ENCODE measurements at places on chromosomes 11 and 22.

- no peak for DNase-seq
These were observed 292.6 kb downstream of the NTM start for GRCh38 chr11:131662993-131663392.

GRCh38 chr11:112658431-112658878 is 302.8 kb upstream of the NCAM1 start:
- no peak for DNase-seq

GRCh38 chr22:39458444-39459083 is 1.8 kb downstream of the MGAT3 start:
- no peak for DNase-seq

DNA sequence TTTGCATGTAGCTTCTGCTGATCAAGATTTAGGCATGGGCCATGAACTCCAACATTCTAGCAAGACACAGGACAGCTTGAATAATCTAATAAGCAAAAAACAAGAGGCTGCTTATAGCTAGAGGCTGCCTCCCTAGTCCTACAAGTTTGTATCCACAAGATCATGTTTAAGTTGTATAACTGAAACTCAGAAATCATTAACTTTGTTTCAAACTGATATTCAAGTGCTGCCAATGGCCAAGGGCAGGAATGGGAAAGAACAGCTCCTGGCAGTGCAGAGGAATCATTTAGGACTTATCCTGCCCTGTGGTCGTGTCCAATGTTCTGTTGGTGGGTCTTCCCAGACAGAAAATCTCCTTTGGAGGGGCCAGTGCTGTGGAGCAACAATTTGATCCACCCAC is 209.6 kb upstream of the DDI1 start:
- DNase-seq, result no peak

- no peak for DNase-seq
These were observed 4.7 kb upstream of the RANBP1 start for GRCh38 chr22:20111045-20111688.

DNA sequence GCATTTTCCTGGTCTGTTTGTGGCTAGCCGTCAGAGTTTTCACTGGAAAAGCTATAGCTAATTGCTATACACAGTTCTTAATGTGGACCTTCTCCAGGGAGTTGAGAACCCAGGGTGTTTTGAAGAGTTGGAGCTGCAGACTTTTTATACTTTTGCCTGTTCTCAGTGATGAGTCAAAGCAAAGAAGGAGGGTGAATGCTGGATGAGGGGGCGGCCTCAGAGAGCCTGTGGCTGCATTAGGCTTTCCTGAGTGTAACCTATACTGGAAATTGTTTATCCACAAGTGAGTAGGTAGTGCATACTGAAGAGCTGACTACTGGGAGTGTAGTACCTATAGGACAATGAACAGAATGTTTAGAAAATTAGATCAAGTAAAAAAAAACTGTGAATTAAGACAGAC is 79.7 kb upstream of the HORMAD2 start:
- DNase-seq, result no peak

- no peak for DNase-seq
These were observed 1.6 kb upstream of the P2RY2 start for GRCh38 chr11:73216465-73216864.

GRCh38 chr11:11931461-11932055 is 76.9 kb downstream of the DKK3 start:
- DNase-seq, result no peak

DNA sequence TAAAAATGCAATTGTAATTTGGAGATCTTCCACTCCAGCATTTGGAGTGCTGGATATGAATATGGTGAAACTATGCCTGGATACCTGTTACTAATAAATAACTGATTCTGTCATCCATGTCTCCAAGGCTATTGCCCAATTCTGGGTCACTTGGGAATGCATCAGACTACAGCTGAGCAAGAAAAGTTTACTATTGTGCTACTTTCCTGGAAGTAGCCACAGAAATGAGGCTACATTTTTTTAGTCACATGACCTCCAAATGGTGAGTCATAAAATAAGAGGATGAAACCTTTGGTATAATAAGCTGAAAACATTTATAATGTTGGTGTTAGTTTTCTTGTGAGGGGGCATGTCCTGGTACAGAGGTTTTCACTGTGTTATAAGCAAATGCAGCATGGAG is 44.4 kb downstream of the DCDC1 start:
- no peak for DNase-seq

GRCh38 chr22:50105208-50106100 is 15.6 kb downstream of the MOV10L1 start:
- DNase-seq, result no peak

DNA sequence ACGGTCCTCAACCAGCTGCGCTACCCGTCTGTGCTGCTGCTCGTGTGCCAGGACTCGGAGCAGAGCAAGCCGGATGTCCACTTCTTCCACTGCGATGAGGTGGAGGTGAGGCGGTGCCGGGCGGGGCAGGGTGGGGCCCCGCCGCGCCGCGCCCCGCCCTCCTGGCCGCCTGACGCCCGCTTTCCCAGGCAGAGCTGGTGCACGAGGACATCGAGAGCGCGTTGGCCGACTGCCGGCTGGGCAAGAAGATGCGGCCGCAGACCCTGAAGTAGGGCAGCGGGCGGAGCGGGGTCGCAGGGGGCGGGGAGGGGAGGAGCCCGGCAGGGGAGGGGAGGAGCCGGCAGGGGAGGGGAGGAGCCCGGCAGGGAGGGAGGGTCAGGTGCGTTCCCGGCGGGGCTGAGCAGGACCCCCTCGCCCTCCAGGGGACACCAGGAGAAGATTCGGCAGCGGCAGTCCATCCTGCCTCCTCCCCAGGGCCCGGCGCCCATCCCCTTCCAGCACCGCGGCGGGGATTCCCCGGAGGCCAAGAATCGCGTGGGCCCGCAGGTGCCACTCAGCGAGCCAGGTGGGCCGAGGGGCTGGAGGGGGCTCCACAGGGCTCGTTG is 14.7 kb downstream of the EPS8L2 start:
- DNase-seq, result no peak

DNA sequence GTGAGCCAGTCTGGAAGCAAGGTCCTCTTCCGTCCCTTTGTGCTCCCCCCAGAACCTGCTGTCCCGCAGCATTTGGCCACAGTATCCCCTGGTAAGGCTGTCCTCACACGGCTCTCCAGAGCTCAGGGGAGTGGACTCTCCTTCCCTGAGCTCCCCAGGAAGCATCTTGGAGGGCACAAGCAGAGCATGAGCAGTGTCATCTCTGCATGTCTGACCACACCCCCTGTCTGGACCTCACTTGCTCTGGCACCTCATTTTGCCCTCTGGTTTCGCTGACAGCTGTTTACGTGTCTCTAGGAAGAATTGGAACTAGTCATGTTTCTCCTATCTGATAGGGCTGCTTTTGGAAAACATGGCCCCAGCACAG is 15.5 kb downstream of the DCPS start:
- no peak for DNase-seq

DNA sequence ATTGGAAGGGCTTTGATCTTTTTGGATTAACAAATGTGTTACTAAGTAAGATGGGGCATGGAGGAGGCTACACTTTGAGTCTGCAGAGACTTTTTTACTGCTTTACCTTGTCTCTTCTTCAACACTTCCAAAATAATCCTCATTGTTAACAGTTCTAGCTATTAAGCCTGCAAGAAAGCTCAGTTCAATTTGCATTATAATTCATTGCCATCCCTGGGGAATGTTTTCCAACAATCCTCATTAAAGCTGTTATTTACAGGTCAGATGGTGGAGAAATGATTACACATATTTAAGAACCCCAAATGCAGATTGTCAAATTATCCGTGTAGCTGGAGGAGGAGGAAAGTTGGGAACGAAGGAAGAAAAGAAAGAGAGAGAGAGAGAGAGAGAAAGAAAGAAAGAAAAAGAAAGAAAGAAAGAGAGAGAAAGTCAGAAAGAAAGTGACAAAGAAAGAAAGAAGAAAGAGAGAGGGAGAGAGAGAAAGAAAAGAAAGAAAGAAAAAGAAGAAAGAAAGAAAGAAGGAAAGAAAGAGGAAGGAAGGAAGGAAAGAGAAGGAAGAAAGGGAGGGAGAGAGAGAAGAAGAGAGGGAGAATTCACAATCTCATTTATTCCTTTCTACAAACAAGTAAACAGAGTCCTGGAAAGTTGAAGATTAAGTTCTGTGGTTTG is 443.9 kb downstream of the INSC start:
- DNase-seq, result no peak

DNA sequence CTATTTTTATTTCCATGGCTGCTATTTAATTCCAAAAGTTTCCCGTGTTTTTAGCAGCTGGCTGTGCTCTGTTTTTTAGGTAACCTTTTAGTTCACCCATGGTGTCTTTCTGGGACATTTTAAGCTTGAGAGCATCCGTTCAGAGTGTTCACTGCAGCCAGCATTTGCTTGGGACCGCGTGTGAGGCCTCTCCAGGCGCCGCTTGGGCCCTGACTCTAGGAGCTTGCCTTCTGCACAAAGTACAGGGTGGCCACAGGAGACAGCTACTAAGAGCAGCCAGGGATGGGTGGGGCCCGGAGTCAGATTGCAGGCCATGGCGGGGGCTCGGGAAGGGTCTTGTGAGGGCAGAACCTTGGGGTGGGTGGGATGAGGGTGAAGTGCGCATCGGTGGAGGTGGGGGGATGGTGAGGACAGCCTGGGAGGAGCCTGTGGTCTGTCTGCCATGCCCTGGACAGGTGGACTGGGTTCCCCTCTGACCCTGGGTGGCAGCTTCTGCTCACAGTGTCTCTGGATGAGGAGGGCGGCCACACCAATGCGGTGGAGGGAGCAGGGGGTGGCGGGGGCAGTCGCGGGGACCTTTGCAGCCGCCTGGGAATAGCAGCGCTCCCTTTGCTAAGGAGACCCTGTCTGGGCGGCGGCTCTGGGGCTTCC is 288.1 kb downstream of the TBC1D22A start:
- DNase-seq, result no peak

DNA sequence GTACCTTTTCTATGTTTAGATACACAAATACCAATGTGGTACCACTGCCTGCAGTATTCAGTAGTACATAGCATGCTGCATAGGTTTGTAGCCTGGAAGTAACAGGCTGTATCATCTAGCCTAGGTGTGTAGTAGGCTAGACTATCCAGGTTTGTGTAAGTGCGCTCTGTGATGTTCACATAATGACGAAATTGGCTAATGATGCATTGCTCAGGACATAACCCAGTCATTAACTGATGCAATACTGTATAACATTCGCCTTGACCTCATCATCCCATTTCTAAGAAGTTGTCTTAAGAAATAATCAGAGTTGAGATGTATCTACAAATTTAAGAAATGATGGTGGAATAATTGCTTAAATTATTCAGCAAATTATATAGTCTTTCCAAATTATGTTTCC is 116.0 kb upstream of the TIMP3 start:
- DNase-seq, result no peak

DNA sequence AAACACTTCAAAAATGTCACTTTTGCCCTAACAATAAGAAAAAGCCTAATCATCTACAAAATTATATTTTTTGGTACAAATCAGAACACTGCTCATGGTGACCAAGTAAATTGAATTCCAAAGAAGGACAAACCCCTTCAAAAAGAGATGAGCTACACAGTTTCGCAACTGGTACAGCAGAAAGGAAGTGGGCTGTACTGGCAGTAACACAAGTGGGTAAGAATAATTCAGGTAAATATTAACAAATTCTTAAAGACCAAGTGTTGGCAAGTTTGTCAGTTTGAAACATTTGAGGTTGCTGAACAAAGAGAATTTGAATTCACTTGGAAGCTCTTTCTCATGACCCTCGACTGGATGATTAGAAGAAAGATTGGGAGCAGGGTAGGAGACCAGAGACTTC is 35.5 kb downstream of the MSANTD4 start:
- DNase-seq, result no peak

DNA sequence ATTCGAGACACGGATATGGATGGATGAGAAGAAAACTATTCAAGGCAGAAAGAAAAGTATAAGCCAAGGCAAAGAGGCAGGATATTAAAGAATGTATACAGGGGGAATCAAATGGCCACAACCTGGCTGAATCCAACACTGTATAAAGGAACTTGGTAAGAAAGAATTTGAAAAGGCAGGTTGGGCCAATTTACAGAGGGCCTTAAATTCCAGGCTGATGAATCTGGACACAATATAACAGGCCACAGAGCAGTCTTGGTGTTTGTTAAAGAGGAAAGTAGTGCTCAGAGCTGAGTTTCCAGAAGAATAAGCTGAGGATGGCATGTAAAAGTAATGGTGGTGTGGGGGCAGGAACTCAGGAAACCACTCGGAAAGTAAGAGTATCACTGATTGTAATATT is 72.3 kb upstream of the POU2AF2 start:
- DNase-seq, result no peak

GRCh38 chr11:45964911-45965389 is 42.5 kb downstream of the LARGE2 start:
- DNase-seq, result peak; percentile 24

- no peak for DNase-seq
These were observed 80.6 kb upstream of the CARD18 start for GRCh38 chr11:105220121-105220520.

GRCh38 chr11:44203270-44204043 is 106.5 kb downstream of the ALX4 start:
- DNase-seq, result no peak

- DNase-seq, result no peak
These were observed 181.0 kb downstream of the CHST1 start for GRCh38 chr11:45484326-45484883.

- DNase-seq, result no peak
These were observed 5.1 kb downstream of the SYT12 start for GRCh38 chr11:67027943-67028542.

DNA sequence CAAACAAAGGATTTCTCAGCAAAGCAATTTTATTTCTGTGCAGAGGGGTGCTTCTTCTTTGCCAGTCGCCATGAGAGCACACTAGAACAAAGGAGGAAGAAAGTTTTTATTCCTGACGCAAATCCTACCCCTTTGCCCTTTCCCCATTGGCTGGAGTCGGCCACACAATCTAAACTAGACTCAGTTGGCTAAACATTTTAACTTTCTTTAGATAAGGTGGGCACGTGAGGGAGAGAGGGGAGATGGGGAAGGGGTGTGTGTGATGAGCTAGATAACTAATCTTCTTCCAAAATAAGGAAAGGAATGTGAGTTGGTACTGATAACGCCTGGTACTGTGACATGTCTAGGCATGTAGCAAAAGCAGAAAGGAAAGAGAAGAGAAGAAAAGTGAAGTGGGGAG is 626 bp downstream of the TRIM22 start:
- DNase-seq, result no peak

GRCh38 chr11:90805172-90805571 is 582.3 kb upstream of the CHORDC1 start:
- no peak for DNase-seq

DNA sequence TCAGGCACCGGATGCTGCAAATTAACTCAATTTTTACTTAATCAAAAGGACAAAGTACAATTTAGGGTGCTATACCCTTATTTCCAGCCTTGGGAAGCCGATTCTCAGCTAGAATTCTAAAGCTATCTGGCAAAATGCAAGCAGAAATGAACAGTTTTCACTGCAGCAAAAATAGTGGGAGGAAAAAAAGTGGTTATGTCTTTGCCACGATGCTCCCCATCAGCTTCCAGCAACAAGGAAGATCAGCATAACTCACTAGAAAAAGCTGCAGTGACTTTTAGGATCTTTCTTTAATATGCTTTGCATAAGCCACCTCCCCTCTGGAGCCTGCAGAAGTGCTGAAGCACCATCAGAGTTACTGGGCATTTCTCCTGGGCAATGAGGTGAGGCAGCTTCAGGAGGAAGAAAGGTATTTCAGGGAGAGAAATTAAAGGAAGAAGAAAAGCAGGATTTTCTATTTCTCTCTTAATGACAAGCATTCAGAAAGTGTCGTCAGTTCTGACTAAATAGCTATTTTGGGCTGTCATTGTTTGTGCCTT is 702.9 kb downstream of the DLG2 start:
- no peak for DNase-seq

All from stimulated activated CD4-positive, alpha-beta T cell treated with anti-CD3 and anti-CD28 coated beads, Interleukin-1b, Interleukin-23, amount 100 ng/mL, for 1 hour (primary cell).